ENCODE measurements at places on chromosomes 2 and 18.

GRCh38 chr2:231190531-231191197 lies 7.8 kb upstream of the ARMC9 start:
- no peak for DNase-seq

DNA sequence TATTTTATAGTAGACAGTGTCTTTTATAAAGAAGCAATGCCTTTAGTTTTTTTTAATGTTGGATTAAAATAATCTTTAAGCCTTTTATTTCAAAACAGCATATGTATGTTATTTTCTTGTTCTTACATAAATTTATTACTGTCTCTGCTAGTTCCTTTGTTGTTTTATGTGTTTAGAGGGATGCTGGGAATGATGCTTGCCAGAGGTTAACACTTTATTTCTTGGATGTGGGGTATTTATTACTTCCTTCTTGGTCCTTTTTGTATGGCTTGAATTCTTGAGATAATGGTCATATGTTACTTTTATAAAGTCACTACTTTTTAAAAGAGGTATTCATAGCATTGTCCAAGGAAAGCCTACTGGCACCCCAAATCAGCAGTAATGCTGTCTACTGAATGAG lies 63.1 kb downstream of the ANKRD12 start:
- no peak for DNase-seq

DNA sequence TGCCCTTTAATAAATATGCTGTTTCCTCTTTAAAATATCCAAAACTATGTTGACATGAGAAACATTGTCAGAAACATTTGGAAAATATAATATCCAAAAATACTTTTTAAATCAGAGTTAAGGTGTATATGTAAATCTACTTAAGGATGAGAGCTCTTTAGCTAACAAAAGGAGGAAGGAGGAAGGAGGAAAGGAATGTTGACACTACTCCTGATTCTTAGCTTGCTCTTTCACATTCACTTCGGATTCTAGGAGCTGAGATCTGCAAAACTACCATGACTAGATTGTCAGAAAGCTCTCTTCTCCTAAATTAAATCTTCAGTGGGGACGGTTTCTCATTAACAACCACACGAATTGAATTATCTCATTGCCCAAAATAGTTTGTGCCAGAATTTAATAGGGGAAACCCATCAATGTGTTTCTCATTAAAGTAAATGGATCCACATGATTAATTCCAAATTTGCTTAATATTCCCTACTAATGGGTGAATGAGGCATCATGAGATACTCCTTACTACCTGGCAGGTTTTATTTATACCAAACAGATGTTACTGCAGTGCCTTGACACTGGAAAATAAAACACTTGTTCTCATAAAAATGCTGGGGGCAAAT lies 509.1 kb downstream of the MBD2 start:
- no peak for DNase-seq

DNA sequence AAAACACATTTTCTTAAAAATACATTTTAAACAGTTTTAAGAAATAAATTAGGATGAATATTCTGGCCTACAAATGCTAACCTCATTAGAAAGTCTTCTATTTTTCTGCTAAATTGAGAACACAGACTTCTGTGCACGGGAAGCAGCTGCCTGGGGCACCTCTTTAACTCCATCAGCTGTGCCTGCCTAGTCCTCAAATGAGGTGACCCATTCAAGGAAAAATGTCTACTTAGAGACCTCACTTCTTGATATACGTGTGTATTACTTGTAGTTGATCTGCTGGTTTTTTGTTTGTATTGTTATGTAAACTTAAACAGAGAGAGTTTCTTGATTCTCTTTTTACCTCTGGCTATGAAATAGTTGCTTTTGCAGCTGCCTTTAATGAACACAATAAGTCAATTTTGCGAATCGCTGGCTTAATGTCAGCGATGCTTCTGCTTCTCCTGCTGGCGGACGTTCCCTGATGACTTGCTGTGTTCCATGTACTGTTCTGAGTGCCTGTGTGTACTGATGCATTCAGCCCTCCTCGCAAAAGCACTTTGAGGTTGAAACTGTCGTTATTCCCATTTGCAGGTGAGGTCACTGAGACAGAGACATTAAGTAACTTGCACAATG lies 88.7 kb upstream of the TXNDC2 start:
- DNase-seq, result no peak

- no peak for DNase-seq
These were observed 176.2 kb upstream of the EPAS1 start for GRCh38 chr2:46120792-46121555.

DNA sequence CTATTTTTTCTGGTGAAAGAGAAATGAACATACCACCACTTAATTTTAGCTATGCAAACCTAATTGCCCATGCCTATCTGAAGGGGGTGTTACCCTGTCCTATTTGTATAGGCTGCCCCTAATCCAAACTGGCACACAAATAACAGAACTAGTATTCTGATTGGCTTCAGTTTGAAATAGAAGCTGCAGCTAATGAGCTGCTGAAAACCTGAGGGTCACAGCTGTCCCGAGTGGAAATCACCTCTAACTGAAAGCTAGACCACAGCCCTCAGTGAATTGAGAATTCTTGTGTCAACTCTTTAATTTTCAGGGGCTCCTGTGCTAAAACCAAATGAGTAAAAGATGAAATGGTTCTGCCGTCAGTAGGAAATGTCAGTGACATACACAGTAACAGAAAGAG lies 28.7 kb downstream of the CCDC141 start:
- DNase-seq, result no peak

DNA sequence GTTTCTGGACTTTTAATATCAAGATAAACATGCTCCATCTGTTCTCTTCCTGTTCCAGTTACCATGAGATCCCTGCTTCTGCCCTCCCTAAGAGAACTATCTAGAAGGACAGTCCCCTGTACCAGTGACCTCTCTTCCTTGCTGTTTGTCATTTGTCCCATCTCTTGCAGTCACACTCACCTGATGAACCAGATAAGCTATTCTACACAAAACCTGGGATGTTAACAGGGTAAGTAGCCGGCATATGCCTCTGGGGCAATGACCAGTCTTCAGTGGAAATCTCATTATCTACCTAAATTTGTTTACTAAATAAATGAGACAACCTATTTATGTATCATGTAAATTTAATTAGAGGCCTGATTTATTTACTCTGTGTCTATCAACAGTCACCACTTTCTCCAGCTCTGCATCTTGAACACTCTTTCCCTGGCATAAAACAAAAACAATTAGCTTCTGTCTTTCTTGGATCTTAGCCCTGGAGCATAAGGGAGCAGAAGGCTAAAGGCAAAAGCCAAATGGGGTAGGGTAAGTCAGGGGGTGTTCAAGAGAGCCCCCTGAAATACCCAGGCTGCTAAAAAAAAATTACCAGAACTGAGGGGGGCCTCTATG lies 337.7 kb downstream of the ALK start:
- DNase-seq, result no peak

GRCh38 chr2:71456617-71457016 lies 3.3 kb downstream of the DYSF start:
- DNase-seq, result no peak

GRCh38 chr2:74982577-74982976 lies 24.1 kb downstream of the POLE4 start:
- no peak for DNase-seq

DNA sequence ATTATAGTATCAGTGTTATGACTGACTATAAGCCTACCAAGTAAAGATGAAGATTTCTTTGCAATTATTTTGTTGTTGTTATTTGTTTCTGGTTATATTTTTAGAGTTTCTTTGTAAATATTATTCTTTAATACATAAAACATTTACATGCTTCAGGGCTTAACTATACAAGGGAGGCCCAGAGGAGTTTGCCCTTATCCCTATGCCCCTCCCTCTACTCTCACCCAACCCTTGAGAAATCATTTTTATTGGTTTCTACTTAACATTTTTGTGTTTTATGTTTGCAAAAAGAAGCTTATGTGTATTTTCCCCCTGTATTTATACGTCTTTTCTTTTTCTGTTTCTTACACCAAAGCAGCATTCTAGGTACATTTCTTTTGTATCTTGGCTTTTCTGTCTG lies 30.5 kb downstream of the MRPS9 start:
- no peak for DNase-seq

GRCh38 chr18:55161916-55162315 lies 202.7 kb upstream of the CCDC68 start:
- no peak for DNase-seq

- no peak for DNase-seq
These were observed 309.5 kb downstream of the PIK3C3 start for GRCh38 chr18:42264497-42264896.

- no peak for DNase-seq
These were observed 11.0 kb downstream of the PLA2R1 start for GRCh38 chr2:160051371-160051800.

DNA sequence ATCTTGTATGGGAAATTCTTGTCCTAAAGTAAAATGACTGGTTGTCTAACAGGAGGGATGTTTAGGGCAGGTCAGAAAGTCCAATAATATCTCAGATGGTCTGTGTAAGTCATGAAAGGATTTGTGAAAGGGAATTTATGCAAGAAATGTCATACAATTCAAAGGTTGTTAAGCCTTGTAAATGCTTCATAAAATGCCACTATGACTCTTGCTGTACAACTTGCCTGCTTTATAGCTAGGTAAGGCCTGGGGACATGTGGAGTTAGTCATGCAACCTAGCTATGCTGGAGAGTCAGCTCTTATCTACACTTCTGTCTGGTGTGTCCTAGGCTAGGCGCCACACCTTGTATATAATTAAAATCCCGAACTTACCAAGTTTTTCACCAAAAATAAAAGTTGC lies 36.9 kb upstream of the VWA3B start:
- no peak for DNase-seq

- no peak for DNase-seq
These were observed 375.2 kb upstream of the SPHKAP start for GRCh38 chr2:228556717-228557116.

DNA sequence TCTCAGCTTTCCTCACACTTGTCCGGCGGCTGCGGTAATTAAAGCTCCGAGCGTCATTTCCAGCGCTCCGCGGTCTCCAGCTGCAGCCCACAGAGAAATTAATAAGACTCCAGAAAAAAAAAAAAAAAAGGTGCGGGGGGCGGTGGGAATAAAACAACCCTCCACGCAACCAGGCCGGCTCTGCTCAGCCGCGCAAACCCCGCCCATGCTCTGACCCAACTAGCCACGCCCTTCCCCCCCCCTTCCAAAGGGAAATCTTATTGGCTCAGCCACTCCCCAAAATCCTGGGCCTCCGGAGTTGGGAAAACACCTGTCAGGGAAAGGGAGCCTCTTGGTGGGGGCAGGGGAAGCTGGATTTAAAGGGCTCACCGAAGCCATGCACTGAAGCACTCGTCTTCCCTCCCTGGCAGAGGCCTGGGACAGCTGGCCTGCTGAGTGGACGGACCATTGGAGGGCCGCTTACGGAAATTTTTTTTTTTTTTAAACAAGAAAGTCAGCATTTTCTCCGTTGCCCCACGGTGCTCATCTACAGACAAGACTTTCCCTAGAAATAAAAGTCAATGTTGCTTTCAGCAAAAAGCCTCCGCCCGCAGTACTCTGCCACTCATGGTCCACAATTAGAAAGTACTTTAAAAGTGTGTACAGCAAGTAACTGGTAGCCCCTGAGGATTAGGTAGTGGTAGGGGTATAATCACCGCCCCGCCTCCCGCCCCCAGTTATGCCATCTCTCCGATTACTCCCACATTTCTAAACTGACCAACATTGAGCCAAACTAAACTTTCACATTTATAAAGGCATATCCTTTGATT lies 674 bp upstream of the ERBB4 start:
- DNase-seq, result no peak

- DNase-seq, result no peak
These were observed 149.1 kb downstream of the ATAD2B start for GRCh38 chr2:23777826-23778225.

- no peak for DNase-seq
These were observed 1131.7 kb upstream of the LRRTM1 start for GRCh38 chr2:81436256-81436655.

GRCh38 chr2:72745679-72746368 lies 80.0 kb downstream of the EXOC6B start:
- peak; percentile 27 for DNase-seq

GRCh38 chr2:20507166-20507692 lies 60.4 kb downstream of the RHOB start:
- DNase-seq, result no peak

GRCh38 chr2:207401338-207401737 lies 128.4 kb upstream of the CREB1 start:
- DNase-seq, result no peak

- DNase-seq, result no peak
These were observed 520.1 kb downstream of the LRP1B start for GRCh38 chr2:141610564-141611175.

- no peak for DNase-seq
These were observed 179.8 kb upstream of the HAAO start for GRCh38 chr2:42971947-42972736.

- no peak for DNase-seq
These were observed 209.0 kb downstream of the EN1 start for GRCh38 chr2:118638453-118638852.

GRCh38 chr2:78845664-78846185 lies 179.8 kb upstream of the REG3G start:
- no peak for DNase-seq

DNA sequence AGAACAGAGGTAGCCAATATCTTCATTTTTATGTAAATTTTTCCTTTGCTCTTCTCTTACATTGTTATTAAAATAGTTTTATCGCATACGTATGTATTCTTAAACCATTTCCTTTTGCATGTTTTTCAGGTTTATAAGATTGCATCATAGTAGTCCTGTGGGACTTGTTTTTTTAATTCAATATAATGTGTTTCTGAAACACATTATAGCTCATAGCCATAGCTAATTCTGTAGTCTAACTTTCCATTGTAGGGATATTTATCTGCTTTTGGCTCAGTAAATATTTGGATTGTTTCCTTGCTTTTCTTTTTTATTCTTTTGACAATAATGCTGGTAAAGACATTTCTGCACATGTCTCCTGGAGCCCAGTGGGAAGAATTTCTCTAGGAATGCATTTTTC lies 484.3 kb downstream of the PTPRM start:
- DNase-seq, result no peak

DNA sequence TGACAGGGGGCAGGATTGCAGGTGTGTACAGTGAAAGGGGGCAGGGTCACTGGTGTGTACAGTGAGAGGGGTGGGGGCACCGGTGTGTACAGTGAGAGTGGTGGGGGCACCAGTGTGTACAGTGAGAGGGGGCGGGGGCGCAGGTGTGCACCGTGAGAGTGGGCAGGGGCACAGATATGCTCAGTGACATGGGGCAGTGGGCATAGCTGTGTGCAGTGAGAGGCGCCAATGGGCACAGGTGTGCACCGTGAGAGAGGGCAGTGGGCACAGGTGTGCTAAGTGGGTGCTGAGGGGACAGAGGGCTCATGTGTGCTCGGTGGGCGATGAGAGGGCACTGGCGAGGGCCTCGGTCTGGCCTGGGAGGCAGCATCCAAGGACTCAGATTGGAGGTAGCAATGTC lies 63.0 kb downstream of the GREB1 start:
- DNase-seq, result no peak

DNA sequence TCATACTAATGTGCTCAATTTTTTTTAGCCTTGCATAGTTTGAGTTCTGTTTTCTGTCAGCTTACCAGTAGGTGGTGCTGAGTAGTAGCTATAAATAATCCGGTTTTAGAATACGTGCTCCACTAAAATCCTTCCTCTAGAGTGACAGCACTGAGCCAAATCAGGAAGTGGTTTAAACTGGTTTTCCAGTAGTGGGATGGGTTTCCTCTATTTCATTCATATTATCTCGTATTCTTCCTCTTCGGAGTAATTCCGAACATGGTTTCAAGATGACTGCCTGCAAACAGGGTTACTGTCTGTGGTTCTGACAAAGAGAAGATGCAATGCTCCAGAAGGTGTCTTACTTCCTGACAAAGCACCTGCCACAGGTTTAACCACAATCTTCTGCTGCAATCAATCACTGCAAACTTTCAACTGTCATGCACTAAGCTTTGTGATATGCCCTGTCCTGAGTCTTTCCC lies 496.9 kb upstream of the VRK2 start:
- no peak for DNase-seq
